ENCODE measurements at places on chromosomes 12 and 14.

- no peak for DNase-seq
- H3K4me1 ChIP-seq = no peaks in the 10 kb centered on the region
- no peak overlapping the region for H3K27ac ChIP-seq
- no peaks in the 10 kb centered on the region for H3K36me3 ChIP-seq
- H3K27me3 ChIP-seq = no peaks in the 10 kb centered on the region
Measured at GRCh38 chr12:65619018-65619417, 205.3 kb upstream of the HMGA2 start.

DNA sequence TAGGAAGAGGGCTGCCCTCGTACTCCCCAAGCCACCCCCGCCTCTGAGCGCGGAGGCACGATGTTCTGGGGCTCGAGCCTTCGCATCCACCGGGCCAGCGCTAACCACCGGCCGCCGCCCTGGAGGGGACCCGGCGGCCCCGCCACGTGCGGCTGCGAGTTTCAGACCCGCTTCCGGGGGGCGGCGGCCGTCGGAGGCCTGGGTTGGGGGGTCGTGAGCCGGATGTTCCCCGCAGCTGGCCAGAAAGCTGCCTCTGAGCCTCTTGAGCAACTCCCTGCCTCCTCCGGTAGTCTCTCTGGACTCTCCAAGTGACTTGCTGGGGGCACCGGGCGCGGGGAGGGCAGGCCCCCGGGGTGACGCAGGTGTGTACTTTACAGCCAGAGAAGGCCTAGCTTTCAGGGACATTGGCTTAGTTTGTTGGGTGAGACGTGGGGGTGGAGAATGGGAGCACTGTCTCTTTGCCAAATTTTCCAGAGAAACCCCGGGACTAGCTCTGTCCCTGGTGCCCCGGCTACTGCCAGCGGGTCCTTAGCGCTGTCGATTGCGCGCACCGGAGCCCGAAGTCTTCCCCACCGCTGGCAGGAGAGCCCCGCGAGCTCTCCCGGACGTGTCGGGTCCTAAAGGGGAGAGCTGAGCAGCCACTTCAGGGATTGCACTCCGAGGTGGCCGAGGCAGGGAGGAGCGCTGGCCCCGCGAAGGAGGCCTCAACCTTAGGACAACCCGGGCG lies 15.6 kb downstream of the OTX2 start:
- no peak for DNase-seq
- no peaks in the 10 kb centered on the region for H3K4me1 ChIP-seq
- H3K27ac ChIP-seq = no peak overlapping the region
- H3K36me3 ChIP-seq = no peaks in the 10 kb centered on the region

DNA sequence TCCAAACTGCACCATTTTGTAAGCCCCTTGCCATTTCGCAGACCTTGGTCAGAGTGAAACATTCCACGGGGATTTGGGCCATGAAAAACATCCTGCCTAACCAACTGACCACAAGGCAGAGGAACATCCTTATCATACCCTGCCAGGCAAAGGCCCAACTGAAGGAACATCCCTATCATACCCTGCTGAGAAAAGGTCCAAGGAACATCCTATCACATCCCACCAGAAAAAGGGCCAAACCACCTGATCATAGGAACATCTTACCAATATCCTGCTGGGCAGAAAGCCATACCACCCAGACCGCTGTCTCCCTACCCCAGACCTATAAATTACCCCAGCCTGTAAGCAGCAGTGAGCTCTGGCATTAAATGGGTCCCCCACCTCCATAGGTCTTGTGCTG lies 19.4 kb upstream of the LRRC9 start:
- no peaks in the 10 kb centered on the region for H3K36me3 ChIP-seq
- no peak overlapping the region for H3K27ac ChIP-seq
- H3K27me3 ChIP-seq = no peaks in the 10 kb centered on the region

GRCh38 chr14:101843665-101844064 lies 82.2 kb downstream of the PPP2R5C start:
- peaks cover 13% of the 10 kb centered on the region for H3K36me3 ChIP-seq
- no peak overlapping the region for H3K27ac ChIP-seq
- H3K4me3 ChIP-seq = no peak overlapping the region
- DNase-seq = peak; percentile 48
- H3K27me3 ChIP-seq = no peaks in the 10 kb centered on the region

GRCh38 chr12:123910057-123910456 lies 62.6 kb downstream of the CCDC92 start:
- H3K27ac ChIP-seq = no peak overlapping the region
- H3K4me3 ChIP-seq = no peak overlapping the region
- no peaks in the 10 kb centered on the region for H3K4me1 ChIP-seq
- no peak for DNase-seq

DNA sequence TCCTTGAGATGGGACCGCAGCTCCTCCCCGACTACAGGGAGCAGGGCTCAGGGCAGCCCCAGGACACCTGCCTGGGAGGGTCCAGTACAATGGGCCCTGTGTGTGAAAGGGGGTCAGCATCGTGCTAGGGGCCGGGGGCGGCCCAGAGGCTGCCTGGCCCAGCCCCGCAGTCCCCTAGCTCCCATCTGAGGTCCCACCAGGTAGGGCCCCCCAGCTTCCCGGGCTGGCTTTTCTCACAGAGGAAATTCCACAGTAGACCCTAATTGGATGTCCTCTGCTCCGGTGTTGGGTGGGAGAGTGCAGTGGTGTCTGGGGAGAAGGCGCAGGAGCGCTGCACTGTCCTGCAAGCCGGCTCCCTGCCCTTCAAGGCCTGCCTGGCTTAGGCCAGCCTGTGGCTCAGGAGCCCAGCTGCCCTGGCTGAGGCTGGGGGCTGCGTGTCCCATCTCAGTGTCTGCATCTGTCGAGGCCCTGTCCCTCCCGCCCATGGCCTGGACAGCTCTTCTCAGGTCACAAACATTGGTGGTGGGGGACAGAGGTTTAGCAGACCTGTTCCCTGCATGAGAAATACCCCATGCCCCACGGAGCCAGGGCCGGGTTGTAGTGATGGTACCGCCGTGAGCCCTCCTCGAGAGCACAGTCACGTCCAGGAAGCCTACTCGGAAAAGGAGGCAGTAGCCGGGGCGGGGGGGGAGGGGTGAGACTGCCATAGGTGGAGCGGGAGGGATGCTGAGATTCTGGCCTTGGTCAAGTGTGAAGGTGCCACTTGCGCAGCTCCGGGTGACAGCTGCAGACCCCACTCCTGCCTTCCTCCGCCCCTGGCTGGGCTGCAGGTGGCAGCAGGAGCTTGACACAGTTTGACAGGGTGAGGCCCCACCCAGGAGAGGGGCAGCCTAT lies 11.6 kb downstream of the HIP1R start:
- no peak overlapping the region for H3K27ac ChIP-seq
- H3K36me3 ChIP-seq = no peaks in the 10 kb centered on the region
- no peaks in the 10 kb centered on the region for H3K27me3 ChIP-seq

GRCh38 chr12:89414851-89415250 lies 62.5 kb upstream of the DUSP6 start:
- no peak overlapping the region for H3K4me3 ChIP-seq
- DNase-seq = no peak
- no peaks in the 10 kb centered on the region for H3K36me3 ChIP-seq
- H3K4me1 ChIP-seq = no peaks in the 10 kb centered on the region
- H3K27me3 ChIP-seq = no peaks in the 10 kb centered on the region

- H3K4me3 ChIP-seq = no peak overlapping the region
- no peaks in the 10 kb centered on the region for H3K27me3 ChIP-seq
- no peaks in the 10 kb centered on the region for H3K4me1 ChIP-seq
Measured at GRCh38 chr12:109385339-109386058, 37.8 kb downstream of the MYO1H start.

GRCh38 chr14:61160798-61161197 lies 120.3 kb downstream of the TMEM30B start:
- H3K4me3 ChIP-seq = no peak overlapping the region
- no peaks in the 10 kb centered on the region for H3K4me1 ChIP-seq
- H3K27ac ChIP-seq = no peak overlapping the region
- no peaks in the 10 kb centered on the region for H3K36me3 ChIP-seq
- no peaks in the 10 kb centered on the region for H3K27me3 ChIP-seq
